ENCODE measurements at places on chromosomes 3 and 15.

DNA sequence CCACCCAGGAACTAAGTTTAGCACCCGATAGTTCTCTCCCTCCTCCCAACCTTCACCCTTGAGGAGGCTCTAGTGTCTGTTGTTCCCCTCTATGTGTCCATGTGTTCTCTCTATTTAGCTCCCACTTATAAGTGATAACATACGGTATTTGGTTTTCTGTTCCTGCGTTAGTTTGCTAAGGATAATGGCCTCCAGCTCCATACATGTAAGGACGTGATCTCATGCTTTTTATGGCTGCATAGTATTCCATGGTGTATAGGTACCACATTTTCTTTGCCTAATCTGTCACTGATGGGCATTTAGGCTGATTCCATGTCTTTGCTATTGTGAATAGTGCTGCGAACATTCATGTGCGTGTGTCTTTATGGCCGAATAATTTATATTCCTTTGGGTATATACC is 66.9 kb upstream of the TRA2B start:
- no peak for DNase-seq

- DNase-seq: no peak
Observed at GRCh38 chr15:69490356-69491037, 37.9 kb downstream of the RPLP1 start.

- no peak for DNase-seq
Observed at GRCh38 chr15:63906266-63906584, 72.5 kb upstream of the HERC1 start.

GRCh38 chr3:166013073-166013679 is 176.0 kb upstream of the BCHE start:
- DNase-seq: no peak

- DNase-seq: no peak
Observed at GRCh38 chr3:187454085-187454815, 86.1 kb downstream of the RTP4 start.

DNA sequence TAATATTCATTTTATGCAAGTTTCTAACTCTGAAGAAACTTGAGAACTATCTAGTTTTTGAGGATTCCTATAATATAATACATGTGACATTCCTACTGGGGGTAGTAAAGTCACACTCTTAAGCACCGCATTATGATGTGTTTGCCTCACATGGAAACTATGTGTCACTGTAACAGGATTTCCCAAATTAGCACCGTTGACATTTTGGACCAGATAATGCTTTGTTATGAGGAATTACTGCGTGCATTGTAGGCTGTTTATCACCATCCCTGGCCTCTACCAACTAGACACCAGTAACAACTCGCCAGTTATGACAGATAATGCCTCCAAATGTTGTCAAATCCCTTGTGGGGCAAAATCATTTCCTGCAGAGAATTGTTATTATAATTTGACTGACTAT is 267.8 kb downstream of the RAP2B start:
- no peak for DNase-seq

DNA sequence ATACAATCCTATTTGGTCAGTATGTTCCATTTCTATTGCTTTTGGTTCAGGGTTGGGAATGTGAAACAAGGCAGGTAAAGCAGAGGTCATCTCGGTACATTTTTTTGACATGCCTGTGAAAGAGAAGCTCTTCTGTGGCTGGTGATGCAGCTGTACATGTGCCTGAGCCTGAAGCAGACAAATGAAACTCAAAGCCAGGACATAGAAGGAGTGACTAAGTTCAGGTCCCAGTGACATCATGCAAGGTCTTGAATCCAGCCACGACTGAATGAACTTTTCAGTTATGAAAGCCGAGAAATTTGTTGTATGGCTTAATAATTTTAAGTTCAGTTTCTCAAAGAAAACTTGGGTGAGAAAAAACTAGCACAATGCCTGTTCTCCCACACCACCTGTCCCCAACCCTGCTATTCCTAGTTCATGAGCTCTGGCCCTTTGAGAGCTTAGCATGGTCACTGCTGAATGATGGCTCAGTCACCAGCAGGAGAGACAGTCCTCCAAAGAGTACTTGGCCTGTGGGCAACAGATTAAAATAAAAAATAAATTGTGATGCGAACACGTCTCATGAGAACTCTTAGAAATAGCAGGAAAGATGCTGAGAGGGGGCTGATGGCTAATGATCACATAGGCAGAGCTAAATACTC is 600.2 kb upstream of the GRM7 start:
- DNase-seq: no peak

GRCh38 chr3:153714588-153715290 is 406.5 kb upstream of the ARHGEF26 start:
- DNase-seq: no peak

DNA sequence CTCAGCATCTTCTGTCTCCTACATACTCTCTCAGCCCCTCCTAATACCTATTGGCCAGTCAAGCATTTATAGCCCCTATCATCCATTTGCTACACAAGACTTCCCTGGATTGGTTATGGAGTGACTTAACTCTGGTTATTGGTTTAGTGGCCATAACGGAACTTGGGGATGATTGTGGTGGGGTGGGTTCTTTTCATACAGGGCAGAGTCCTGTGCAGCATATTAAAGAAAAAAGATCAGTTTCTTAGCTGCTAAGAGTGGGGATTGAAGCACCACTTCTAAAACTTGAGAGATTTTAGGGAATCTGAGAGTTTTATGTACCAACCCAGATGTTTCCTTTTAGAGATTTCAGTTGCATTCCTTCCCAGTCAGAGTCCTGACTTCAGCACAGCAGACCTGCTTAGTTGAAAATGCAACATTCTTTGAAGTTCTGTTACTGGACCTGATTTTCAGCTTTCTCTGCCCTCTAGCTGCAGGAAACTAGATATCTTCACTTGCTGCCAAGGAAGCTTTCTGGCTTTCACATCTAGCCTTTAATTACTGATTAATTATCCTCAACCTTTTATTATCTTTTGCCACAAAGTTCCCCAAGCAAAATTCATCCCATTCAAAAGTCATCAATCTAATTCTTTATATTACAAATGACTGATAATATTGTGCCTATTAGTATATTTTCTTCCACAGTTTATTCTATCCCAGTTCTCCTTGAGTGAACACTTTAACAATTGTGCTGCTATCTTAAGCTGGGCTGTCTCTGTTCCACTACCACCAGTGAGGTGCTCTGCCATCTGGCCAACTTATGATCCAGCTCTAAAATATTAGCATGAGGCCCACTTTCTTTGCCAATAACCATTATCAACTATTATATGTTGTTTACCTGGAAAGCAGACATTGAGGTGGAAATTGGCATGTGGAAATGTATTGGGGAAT is 906.0 kb upstream of the ALCAM start:
- no peak for DNase-seq

- DNase-seq: no peak
Observed at GRCh38 chr3:30354513-30354912, 251.9 kb upstream of the TGFBR2 start.

Measured in NCI-H187 treated with DMSO at 0.1 percent for 48 hours (cell line).